Cardiac muscle cell (in vitro differentiated cells and primary cell): ENCODE measurements at places on chromosomes 6 and 20.
A peak's percentile ranks its signal among the peaks of the same experiment; 100 is the strongest.

- DNase-seq, result no peak
Observed at GRCh38 chr6:31352683-31353383, 4.1 kb downstream of the HLA-B start.

- DNase-seq, result no peak
Observed at GRCh38 chr6:1906609-1907008, 296.9 kb downstream of the FOXC1 start.

- DNase-seq, result no peak
Observed at GRCh38 chr6:151822252-151823111, 15.0 kb downstream of the ESR1 start.

DNA sequence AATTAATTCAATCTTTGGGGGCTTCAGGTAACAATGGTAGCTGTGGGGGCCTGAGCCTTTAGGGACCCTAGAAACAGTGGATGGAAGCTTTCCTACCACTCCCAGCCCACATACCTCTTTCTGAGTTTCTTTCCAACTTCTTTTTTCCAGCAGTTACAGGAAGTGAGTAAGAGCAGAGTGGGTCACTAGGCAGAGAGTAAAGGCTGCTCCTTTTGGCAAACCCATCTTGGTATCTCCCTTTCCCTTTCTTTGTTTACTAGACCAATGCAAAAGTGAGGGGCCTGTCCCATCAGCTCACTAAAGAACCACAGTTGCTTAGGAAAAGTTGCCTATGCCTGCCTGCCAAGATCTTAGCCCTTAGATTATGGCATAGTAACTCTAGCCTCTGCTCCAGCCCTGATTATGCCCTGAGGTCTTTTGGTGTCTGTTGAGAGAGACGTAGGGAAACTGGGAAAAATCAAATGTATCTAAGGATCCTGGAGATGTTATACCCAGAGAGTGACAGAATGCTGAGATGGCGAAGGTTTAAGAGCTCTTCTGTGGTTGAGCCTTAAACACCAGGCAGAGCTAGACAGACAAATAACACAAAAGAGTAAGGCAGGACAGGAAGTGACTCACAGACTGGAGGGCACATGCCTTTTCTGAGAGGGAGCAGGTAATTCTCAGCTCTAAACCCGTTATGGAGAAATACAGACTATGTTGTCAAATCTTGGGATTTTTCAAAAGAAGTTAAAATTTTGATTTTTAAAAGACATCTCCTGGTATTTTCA, 31.3 kb downstream of the TRMT6 start:
- peak; percentile 62 for DNase-seq

- DNase-seq, result no peak
Observed at GRCh38 chr20:53071833-53072232, 99.7 kb downstream of the TSHZ2 start.

DNA sequence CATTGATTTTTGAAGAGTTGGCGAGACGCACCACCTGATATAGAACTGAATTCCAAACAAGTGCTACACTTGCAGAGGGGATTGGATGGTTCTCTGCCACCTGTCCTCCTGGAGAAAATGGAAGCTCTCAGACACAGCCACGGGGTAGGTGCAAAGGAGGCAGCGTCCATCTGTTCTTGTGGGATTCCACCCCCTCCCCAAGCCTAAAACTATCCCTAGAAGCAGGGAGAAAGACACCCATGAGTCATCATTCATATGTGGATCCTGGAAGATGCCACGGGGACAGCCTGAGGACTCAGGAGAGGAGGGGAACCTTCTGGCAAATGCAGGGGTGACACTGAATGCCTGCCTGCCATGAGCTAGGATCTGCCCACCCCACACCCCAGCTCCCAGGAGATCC, 171.3 kb upstream of the CST7 start:
- no peak for DNase-seq
